Activated CD4-positive, alpha-beta T cell treated with anti-CD3 and anti-CD28 coated beads, Interleukin-2, Interleukin-4, amounts not matched to agents 100 ng/mL and 50 ng/mL, durations not matched to agents 16 hours and 8 hours (primary cell): ENCODE measurements at places on chromosomes 3 and 15.
A peak's percentile ranks its signal among the peaks of the same experiment; 100 is the strongest.

DNA sequence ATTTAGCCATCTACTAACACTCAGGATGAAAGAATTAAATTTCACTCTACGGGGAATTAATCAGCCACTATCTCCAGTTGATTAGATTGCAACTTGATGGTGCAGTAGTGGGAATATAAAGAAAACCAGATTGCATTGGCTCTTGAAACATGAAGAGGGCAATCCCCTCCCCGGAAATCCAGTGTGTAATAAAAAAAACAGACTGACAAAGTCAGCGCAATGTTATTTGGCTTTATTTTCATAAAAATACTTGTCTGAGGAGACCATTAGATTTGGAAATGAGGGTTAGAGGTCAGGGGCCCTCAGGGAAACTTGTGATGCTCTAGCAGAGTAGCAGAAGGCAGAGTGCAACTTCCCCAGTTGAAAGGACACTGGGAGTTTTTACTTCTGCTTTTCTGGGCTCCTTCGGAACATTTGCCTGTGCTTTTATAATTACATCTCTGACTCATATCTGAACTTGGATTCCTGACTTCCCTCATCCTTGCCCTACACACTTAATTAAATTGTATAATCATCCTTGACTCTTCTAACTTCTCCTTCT lies 326.8 kb downstream of the TUSC7 start:
- no peak for DNase-seq

DNA sequence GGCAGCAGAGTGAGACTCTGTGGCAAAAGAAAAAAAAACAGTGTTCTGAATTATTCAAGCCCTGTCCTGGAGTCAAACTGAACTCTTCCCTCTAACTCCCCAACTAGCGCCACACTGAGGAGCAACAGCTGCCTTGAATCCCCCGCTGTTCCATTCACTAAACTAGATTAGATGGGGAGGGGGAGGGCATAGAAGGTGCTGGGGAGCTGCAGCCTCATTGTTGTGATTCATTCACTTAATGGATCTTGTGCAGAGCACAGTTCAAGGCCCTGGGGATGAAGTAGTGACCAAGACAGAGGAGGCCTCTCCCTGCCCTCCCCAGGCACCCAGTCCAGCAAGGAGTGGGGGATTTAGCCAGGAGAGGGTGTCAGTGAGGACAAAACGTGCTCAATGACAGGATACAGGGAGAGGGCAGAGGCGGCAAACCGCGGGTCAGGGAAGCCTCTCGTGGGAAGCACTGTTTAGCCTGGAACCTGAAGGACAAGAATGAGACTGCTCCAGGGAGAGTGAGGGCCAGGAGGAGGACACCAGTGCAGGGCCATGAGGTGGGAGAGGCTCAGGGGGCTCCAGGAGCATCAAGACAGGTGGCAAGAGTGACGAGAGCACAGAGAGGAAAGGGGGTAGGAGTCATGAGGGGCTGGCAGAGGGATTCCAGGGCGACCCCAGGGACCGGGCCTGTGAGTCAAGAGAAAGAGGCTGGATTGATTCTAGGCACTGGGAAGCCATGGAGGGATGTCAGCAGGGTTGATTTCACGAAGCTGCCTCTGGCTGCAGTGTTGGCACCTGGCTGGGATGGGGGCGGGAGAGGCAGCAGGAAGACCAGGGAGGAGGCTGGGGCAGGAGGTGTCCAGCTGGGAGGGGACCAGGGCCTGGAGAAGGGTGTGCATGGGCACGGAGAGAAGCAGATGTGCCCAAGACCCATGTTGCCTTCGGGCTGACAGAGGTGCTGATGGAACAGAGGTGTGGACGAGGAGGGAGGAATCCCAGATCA lies 31.4 kb downstream of the ALS2CL start:
- DNase-seq = no peak

DNA sequence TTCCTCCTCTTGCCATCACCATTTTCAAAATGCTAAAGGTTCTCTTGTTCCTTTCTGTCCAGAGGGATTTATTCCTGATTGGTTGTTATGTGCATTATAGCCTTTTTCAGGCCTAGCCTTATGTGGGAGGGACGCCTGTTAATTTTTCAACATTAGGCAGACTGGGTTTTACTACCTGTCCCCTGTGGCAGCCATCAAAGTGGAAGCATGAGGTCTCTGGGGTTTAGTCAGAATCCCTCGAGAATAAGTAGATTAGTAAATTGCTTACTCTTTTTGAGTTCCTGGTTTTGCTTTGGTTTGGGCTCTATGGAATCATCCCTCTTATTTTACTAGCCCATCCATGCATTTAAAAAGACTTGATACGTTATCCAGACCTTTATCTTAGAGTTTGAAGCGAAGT lies 32.4 kb downstream of the PAK2 start:
- no peak for DNase-seq

- no peak for DNase-seq
These were observed 283.1 kb downstream of the NFKBIZ start for GRCh38 chr3:102132370-102132769.

- no peak for DNase-seq
These were observed 7.9 kb downstream of the DGKG start for GRCh38 chr3:186354100-186354499.

GRCh38 chr3:49217688-49218470 lies 46.5 kb downstream of the KLHDC8B start:
- DNase-seq = no peak

GRCh38 chr15:41018534-41018933 lies 65.3 kb downstream of the CHAC1 start:
- DNase-seq = no peak

DNA sequence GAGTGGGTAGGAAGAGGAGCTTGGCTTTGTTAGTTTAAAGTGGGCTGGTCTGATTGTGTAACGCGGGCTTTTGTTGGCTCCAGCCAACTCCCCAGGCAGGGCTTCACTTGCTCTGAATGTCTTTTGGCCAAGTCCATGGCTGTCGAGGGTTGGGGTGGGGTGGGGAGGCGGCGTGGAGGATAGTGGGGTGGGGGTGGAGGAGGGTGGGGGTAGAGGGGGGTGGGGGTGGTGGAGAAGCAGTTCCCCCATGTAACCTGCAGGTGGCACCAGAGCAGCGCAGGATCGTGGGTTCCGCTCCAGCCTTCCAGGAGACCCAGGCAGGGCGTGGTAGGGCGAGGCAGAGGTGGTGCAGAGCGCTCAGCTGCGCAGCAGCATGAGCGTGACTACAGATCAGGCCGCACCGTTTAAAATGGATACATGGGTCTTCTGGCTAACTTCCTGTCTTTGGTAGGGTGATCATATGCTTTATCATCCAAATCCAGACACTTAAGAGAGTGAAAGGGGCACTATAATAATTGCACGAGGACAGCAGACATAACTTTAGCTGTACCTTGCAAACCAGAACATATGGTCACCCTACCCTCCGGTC lies 28.3 kb downstream of the GOLGA6A start:
- DNase-seq = peak; percentile 75

DNA sequence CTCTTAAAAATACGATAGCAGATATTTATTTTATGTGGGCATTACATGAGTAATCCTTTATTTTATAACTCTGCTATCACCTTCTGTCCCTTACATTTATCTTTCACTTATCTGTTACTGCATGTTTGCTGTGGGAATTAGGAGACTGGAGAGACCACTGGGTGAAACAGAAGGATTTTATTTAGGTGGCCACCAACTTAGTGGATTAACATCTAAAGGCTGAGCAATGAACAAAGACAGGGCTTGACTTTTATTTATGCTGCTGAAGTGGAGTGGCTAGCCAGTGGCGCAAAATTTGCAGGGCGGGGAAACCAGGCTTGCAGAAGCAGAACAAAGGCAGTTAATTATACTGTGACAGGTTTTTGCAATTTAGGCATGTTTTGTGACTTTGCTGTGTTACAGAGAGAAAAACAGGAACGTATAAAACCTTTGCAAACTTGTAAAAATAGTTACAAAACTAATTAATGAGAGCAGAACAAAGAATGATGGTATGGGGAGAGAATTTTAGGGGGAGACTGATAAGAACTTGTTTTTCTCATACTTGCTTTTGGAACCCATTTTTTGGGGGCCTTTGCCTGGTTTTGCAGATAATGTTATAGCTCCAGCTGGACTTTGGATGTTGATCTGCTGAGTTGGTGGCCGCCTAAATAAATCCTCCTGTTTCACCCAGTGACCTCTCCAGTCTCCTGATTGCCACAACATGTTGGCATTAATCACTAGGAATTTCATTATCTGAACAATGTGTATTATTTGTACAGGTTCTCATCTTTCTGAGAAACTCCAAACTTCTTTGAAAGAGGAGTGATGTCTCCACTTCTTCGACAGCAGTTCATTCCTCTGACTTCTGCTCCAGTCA lies 18.0 kb downstream of the KLHL24 start:
- no peak for DNase-seq

- DNase-seq = no peak
These were observed 2.3 kb upstream of the MBNL1 start for GRCh38 chr3:152266221-152266995.

- no peak for DNase-seq
These were observed 511.4 kb upstream of the MCTP2 start for GRCh38 chr15:93719921-93720351.

- no peak for DNase-seq
These were observed 59.4 kb downstream of the CLASP2 start for GRCh38 chr3:33658621-33658990.

DNA sequence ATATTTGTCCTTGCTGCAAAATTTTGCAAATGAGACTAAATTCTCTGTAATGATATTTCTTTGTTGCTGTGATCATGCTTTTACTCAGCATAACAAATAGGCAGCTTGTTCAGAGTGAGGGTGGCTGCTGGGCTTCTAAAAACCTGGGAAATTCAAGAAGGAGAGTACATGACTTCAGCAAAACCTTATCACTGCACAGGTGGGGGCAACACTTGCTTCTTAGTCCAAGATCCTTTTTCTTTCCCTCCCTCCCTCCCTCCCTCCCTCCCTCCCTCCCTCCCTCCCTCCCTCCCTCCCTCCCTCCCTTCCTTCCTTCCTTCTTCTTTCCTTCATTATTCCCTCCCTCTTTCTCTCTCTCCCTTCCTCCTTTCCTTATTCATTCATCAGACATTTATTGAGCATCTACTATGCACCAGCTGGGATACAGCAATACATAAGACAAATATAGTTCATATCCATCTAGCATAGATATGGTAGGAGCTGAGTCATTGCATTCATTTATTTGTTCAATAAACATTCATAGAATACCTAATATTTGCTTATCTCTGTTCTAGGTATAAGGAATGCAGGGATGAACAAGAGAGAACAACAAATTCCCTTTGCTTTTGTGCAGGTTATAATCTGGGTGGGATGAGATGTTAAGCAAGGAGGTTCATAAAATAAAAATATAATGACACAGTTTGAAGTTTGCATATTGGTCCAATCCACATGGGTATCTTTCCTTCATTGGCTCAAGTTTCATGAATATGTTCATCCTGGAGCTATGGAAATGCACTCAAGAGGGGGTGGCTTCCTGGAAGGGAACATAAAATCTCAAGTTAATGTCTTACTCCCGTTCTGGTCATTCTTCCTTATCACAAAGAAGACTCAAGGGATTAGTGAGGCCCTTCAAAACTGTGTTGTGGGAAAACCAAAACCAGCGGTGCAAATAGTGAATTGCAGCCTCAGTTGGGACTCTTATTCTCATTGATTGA lies 210.7 kb downstream of the PDCD6IP start:
- no peak for DNase-seq

GRCh38 chr15:47334805-47335535 lies 382.3 kb upstream of the SEMA6D start:
- no peak for DNase-seq

DNA sequence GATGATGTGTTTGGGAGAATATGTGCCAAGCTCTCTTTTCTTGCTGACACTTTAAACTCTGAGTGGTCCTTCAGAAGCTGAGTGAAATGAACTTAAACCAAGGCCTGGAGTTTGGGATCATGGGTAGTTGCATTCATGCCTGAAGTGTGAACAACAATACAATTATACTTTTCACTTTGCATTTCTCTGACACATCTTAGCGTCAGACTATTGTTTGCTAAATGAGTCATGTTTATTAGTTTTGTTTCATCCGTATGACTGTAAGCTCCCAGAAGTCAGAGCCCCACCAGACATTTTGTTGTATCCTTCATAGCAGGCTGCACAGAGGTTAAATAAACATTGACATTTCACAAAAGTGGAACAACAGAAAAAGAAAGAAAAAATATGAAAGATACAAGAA lies 542.6 kb downstream of the TUSC7 start:
- DNase-seq = no peak

- peak; percentile 17 for DNase-seq
These were observed 79.8 kb downstream of the ABHD5 start for GRCh38 chr3:43770426-43771103.

DNA sequence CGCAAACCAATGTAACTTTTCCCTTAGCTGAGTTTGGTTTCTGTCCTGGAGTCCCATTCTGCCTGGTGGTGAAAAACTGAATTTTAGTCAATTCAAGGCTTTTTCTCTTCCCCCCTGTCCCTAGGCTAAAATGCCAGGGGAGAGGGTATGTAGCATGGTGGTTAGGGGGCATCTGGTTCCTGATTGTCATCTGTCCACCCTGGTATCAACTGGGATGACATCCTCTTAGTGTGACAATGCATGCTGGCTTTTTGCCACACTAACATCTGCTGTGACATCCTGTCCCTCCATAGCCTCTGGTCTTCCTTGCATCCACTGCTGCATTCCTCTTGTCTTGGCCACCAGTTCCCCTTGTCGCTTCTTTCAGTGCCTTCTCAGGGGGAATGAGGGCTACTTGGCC lies 73.7 kb downstream of the ABHD5 start:
- no peak for DNase-seq
